ENCODE measurements at places on chromosomes 3 and 15.

DNA sequence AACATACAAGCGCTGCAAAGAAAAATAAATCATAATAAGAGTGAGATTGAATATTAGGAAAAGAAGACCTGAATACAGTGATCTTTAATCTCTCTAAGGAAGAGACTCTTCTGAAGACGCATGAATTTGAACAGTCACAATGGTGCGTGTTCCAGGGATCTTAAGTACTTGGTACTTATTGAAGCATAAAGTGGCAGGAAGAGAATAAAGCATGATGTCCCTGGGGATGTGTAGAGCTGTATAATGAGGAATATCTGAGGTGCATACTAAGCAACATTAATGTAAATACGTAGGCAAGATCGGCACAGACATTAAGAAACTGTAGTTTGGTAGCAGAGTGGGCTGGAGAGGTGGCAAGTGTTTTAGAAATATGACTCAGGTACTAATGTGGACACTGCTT, 246.2 kb upstream of the MCTP2 start:
- no peak for ATAC-seq

DNA sequence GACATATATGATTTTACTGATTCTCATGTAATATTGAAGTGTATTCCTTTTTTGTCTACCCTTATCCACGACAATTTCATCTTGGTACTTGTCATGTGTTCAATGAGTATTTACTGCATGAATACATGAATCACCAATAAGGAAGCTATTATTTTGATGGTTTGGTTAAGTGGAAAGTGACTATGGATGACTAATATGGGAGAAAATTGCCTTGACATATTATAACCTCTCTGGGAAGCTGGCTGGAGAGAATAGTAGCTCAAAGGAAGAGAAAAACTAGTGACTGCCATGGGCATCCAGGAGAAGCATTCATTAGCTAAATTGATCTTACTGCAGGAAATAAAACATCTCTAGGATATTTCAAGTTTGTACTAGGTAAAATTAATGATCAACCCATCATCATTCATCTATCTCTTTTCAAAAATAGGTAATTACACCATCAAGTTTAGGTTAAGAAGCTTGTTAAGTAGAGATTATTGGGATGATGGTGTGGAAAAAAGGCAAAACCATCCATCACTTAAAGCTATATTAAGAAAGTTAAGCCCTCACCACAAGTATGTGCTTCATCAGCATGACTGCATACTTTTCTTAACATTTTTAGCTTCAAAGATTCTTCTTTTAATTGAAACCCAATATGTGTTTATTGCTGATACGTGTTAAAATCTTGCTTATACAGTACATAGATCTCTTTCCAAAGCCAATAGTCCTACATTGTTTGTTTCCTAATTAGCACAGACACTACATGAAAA, 455.2 kb upstream of the ARPP21 start:
- peak; percentile 52 for ATAC-seq

DNA sequence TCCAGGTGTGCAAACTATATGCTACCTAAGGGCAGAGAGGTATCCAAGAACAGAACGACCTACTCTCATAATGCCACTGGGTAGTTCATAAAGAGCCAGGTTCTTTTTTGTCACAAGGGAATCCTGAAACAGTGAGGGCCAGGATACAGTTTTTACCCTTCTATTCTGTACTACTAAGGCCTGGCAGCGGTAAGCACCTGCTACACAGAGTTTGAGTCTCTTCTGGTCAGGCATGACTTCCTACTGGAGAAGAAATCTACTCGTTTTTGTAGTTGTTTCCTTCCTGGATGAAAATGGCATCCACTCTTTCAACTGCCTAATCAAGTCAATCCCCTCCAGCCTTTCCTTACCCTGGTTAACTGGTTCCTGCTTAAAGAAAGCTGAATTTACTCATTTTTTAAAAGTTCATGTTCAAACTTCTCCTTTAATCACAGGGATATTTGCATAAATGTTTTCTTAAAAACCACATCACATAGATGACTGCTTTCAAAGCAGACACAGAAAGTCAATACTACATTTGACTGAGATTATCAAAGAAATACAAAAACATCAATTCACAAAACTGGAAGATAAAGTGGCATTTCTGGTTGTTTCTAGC, 40.0 kb downstream of the MAP4 start:
- ATAC-seq = no peak

DNA sequence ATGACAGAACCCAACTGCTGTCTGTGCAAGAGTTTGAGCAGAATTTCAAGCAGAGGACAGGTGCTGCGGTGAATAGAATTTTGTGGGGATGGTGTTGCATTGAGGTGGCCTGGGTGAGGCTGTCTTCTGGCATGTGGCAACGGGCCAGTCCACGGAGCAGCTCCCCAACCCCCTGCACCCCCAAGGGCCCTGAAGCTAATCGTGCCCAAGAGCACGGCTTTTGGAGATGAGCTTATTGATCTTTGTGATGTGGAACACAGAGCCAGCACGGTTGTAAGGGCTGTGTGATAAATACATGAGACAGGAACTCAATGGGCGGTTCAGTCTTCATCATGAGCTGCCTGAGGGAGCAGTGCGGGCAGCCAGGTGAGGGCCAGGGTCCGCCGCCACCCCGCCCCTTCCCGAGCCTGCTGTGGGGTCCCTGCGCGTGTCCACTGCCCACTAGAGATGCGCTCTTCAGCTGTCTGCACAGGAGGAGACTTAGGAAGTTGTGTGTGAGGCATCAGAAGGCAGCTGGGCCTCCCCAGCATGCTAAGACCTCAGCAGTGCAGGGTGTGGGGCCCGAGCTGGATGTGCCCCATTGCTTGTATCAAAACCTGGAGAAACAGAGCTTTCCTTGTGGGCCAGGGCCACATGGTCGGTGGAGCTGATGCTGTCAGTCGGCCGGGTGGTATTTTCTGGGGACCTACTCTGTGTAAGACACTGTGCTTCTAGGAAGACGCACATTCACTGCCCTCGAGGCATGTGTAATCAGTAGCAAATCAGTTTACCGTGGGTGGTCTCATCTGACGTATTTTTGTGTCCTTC, 90.5 kb downstream of the CHRNA7 start:
- no peak for ATAC-seq

GRCh38 chr15:90859234-90860131, 8.9 kb upstream of the FURIN start:
- no peak for ATAC-seq

- ATAC-seq = no peak
Observed at GRCh38 chr15:23524816-23525215, 40.7 kb upstream of the MKRN3 start.

GRCh38 chr3:126961791-126962461, 21.0 kb upstream of the PLXNA1 start:
- peak; percentile 41 for ATAC-seq

DNA sequence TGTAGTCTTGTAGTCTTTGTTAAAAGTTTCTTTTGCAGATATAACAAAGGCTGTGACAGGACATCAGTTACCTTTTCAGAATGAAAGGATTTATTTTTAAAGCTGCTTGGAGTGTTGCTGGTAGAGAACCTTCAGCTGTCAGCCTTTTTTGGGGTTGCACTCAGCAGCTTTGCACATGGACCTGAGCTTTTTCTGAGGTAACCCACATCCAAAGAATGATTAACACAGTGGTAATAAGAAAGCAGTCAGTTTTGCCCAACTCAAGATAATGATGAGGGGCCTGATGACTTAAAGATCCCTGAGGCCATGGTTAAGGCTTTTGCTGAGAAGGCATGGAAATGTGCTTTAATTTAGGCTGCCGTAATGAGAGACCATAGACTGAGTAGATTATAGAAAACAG, 1042.7 kb downstream of the PLOD2 start:
- no peak for ATAC-seq

GRCh38 chr15:74389241-74390048, 22.0 kb upstream of the CYP11A1 start:
- ATAC-seq = no peak

GRCh38 chr15:31427411-31427810, 100.8 kb downstream of the KLF13 start:
- ATAC-seq = peak; percentile 18

GRCh38 chr15:35141743-35142471, 56.8 kb upstream of the NANOGP8 start:
- ATAC-seq = peak; percentile 61

DNA sequence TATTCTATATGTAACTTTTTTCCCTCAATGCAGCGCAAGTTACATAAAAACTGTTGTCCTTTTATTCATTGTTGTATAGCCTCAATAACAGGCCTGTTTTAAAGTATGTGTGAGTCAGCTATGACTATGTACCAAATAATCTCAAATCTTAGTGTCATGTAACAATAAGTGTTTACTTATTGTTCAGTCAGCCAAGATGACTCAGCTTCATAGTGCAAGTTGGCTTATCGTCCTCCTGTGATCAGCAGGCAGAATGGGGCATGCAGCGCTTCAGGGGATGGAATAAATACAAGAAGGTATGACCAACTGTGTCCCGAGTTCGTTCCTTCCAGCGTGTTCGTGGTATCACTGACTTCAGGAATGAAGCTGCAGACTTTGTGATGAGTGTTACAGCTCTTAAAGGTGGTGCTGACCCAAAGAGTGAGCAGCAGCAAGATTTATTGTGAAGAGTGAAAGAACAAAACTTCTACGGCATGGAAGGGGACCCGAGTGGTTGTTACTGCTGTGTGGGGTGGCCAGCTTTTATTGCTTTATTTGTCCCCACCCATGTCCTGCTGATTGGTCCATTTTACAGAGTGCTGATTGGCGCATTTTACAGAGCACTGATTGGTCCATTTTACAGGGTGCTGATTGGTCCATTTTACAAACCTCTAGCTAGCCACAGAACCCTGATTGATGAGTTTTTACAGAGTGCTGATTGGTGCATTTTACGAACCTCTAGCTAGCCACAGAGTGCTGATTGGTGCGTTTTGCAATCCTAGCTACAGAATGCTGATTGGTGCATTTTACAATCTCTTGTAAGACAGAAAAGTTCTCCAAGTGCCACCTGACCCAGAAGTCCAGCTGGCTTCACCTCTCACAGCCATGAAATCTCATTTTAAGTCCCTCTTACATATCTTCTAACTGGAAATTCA, 1016.0 kb downstream of the MCTP2 start:
- peak; percentile 100 for ATAC-seq

GRCh38 chr15:51004103-51004551, 90.6 kb downstream of the TNFAIP8L3 start:
- ATAC-seq = peak; percentile 99

GRCh38 chr3:150314248-150315004, 93.7 kb upstream of the TSC22D2 start:
- ATAC-seq = peak; percentile 90

DNA sequence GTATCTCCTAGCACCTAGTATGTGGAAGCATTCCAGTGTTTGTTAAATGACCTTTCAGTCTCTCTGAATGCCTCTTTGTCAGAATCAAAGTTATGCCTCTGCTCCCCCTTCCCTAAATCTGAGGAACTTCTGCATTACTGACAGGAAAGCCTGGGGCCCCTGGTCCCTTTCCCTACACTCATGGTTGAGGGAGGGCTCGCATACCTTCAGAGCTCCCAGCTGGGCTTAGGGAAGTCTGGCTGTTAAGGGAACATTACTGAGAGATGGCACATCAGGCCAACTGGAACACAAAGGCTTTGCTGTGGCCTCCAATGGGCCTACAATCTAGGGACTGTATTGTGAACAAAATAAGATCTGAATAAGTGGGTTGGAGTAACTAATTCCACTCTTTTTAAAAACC, 10.3 kb downstream of the PKM start:
- ATAC-seq = no peak

DNA sequence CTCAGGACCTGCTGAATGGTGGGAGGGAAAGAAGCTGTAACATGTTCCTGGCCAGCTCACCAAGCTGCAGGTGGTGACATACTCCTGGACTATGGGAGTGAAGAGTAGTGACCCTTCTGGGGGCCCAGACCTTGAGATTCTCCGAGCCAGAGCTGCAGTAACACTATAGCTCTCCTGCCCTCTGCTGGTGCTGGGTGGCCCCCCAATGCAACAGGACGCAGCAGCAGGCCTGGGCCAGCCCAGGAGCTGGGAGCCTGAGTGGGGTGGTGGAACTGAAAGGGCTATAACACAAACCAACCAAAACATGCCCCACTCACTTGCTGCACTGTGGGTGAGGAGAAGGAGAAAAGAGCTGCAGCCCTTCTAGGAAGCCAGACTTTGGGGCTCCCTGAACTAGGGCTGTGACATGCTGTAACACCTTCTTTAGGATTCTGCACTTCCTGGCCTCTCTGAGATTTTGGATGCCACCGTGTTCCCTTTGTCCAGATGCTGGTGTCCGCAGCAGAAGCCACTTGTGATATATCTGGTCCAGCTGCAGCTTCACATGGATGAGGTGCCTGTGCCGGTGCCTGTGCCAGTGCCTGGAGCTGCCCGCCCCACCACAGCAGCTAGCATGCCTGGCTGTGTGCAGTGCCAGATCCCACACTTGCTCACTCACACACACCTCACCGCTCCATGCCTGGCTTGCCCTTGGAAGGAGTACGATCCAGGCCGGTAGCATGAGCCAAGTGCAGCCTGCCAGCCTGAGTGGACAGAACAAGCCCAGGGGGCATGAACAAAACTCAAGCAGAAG, 636.8 kb upstream of the KCNMB2 start:
- ATAC-seq = no peak

DNA sequence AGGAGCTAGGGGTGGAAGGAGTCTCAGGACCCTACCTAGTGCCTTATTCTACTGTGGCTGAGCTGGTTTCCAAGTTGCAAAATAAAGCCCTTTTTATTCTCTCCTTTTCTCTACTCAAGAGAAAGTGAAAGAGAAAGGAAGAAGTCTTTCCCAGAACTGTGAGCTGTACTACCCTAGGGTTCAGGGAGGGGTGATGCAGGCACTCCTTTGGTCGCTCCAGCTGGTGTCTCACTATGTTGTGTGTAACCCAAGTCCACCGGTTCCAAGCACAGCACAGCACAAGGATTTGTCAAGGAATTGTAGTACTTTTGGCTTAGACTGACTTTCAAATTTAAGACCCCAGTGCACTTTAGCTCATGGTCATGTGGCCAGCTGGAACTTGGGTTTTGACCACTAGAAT, 1721.7 kb downstream of the OTOL1 start:
- ATAC-seq = no peak

- ATAC-seq = peak; percentile 46
Observed at GRCh38 chr3:105518806-105519418, 152.2 kb downstream of the ALCAM start.

DNA sequence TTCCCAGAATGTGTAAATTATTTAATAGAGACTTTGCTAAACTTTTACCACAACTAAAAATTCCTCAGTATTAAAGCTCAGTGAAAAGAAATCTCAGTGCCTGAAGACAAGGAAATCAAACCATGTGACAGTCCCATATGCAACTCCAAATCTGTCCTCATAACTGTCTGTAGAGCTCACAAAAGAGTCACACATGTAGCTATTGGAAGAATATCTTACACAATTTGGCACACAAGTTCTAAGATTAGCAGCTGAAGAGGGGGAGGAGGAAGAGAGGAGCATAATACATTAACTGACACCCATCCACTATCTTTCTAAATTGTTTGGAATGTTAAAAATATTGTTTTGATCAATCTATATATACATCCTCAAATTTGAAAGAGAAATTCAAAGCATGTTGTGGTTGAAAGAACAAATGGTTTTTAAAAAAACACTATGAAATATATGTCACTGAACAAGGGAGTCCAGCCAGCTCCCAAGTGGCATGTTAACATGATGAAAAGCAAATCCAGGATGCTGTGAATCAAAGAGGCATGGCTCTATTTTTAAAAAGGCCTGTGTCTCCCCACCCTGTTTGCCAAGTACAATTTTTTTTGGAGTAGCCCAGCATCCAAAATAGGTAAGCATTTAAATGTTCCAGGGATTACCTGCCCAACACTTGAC, 126.3 kb upstream of the NANOGP8 start:
- ATAC-seq = no peak
